ENCODE measurements at places on chromosomes 3 and 15.

DNA sequence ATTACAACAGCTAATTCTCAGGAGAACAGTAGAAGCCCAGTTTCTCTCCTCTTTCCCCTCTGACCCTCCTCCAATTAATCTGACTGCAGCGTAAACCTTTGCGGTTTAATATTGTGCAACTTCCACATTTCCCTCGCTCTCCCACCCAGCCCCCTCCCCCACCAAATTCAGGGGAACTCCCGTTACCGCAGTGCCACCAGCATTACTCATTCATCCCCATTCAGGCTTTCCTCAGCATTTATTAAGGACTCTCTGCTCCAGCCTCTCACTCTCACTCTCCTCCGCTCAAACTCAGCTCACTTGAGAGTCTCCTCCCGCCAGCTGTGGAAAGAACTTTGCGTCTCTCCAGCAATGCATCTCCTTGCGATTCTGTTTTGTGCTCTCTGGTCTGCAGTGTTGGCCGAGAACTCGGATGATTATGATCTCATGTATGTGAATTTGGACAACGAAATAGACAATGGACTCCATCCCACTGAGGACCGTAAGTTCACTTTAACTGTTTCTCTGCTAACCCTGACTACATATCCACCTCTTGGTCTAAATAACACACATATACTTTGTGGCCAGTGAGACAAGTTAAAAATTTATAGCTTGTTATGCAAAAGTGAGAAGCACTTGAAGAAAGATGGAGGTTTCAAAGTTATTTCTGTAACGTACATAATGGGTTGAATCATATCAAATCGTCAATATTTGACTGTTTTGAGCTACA, at the start of gene PTX3:
Gene PTX3 (plus strand): TSS at position 268 of the 709 bp plus-strand sequence. CDS start 84 bp downstream, at position 352.
- ATAC-seq = no peak

DNA sequence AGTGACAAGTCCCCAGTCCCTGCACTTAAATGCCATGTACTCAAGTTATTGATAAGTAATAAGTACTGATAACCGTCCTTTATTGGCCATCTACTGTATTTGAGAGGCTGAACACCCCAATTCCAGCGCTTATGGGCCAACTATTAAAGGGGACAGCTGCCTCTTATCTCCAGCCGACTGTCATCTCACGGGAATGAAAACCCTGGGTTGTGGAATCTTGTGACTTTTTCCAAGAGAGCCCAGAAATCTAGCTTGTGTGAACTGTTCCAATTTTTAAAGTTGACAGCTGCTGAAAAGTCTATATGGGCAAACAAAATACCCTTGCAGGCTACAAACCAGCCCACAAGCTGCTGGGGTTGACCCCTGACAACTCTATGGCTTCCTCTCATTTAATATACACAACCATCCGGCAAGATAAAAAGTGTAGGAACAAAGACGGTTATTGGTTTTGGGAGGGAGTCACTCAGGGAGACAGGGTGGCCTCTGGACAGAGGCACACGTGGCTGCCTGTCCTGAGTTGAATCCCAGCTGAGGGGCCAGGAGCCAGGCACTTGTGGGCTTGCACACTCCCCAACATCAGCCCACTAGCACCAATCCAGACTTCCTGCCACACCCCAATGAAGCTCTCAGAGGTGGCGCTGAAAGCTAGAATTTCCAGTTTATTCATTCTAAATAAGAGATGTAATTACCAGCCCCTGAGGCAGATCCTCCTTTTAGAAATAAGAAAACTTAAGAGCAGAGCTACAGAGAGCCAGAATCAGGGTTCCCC, 16.2 kb downstream of the SPSB4 start:
- ATAC-seq = no peak

- ATAC-seq = no peak
These were observed 1.8 kb upstream of the CP start for GRCh38 chr3:149223461-149223820.

DNA sequence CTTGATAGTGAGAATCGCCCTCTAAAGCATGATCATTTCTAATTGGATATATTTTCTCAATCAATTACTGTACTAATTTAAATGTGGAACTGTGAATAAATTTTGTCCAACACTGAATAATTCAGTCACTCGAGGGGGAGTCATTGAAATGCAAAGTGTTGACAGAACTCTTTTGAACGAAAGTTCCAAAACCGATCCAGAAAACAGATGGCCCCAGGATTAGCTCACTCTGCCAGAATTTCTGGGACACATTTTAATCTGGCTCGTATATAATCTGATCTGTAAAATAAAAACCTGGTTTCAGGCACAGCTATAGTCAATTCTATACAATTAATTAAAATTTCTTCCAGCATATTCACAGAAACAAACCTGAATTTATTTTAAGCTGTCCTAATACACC, 580.4 kb downstream of the ROBO1 start:
- no peak for ATAC-seq

GRCh38 chr3:158405507-158405906, 165.5 kb upstream of the MLF1 start:
- no peak for ATAC-seq

DNA sequence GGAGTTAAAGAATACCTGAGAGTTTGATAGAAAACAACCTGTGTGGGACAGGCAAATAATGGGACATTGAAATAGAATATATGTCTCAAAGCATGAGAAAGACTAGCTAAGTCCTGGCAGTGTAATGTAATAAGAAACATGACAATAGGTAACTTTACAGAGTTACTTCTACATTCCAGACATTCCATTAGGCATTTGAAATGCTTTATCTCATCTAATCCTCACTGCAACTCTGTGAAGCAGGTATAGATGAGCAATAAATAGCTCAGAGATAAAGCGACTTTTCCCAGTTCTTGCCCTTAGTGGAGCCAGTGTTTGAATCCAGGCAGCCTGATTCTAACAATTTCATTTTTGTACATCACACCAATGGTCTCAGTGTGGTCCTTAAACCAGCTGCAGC, 76.8 kb downstream of the CPNE4 start:
- ATAC-seq = no peak

- ATAC-seq = no peak
These were observed 279.6 kb upstream of the CADM2 start for GRCh38 chr3:84679211-84679610.

GRCh38 chr15:98966091-98966787, 41.4 kb downstream of the PGPEP1L start:
- no peak for ATAC-seq

DNA sequence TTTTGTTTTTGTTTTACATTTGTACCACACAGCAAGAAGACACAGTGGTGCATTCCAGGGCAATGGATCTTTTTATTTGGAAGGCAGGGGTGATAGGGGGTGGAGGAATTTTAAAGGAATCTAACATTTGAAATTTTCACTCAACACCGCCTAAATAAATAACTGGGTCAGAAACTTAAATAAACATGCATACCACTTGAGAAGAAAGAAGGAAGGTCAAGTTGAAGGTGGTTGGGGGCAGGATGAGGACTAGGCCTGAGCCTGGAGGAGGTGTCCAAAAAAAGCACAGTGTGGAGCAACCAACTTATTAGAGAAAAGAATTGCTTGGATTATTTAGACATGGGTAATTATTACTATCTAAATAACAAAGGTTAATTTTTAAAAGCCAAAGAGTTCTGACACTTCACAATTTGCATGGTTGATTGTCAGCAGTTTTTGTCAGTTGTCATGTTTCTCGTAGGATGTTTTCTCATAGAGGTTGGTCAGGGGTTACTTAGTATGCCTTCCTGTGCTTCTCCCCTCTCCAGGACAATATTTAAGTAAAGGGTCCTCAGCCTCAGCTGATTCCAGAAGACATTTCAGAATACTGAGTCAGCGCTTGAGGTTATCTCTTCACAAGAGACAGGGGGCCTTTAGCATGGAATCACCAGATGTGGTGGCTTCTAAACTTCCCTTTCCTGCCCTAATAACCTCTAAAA, 173.7 kb upstream of the SLC2A2 start:
- ATAC-seq = no peak

GRCh38 chr15:88038261-88038660, 218.3 kb downstream of the NTRK3 start:
- no peak for ATAC-seq

DNA sequence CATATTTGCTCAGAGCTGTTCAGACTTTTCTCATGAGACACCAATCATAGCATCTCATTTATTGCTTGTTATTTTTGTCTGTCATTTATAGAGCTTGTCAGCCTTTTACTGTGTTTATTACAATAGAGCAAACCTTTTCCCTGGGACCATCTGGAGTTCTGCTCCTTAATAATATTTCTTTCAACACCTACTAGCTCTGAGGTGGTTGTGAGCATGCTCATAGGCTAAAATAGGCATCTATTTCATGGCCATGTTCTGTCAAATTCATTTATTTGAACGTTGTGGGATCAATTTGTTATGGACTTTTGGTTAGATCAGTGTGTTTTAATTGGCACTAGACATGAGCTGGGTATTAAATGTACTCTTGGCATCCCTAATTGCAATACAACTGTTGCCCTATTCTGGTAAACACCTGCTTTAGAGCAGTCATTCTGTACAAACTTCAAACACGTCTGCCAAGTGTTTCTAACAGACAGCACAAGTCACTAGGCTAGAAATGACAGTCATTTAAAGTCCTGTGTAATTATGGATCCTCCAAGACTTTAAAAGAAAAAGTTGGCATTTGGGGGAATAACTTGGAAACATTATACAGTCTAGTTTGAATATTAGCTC, 766.3 kb downstream of the ZNF385D start:
- no peak for ATAC-seq
